ENCODE measurements at places on chromosomes 6 and 20.

DNA sequence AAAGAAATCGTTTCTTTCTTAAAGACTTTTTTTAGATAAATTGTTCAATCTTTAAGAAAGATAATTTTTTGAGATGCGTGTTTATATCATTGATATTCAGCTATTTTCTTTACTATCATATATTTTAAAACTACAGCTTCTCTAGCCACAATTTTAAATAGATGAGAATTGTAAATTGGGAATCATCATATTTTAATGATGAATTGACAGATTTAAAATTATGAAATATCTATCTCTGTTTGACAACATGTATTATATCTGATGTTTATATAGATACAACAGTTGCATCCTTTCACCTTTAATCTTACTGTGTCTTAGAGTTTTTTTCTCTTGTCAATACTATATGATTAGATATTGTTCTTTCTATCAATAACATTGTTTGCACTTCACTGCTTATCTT lies 762.3 kb upstream of the GJE1 start:
- DNase-seq: no peak

DNA sequence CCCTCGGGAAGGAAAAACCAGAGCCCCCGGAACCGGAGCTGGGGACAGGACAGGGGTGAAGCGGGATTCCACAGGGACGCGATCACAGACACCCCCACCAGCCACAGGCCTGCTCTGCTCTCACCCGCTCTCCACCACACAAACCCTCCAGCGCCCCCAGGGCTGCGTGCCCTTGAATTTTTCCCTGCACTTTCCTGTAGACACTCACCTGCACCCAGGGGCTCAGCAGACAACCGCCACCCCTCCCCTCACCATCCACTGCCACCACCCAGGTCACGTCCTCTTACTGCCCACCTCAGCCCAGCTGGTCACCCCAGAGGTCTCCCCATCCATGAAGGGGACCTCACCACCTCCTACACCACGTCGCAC lies 631 bp downstream of the ULBP2 start:
- DNase-seq: no peak

DNA sequence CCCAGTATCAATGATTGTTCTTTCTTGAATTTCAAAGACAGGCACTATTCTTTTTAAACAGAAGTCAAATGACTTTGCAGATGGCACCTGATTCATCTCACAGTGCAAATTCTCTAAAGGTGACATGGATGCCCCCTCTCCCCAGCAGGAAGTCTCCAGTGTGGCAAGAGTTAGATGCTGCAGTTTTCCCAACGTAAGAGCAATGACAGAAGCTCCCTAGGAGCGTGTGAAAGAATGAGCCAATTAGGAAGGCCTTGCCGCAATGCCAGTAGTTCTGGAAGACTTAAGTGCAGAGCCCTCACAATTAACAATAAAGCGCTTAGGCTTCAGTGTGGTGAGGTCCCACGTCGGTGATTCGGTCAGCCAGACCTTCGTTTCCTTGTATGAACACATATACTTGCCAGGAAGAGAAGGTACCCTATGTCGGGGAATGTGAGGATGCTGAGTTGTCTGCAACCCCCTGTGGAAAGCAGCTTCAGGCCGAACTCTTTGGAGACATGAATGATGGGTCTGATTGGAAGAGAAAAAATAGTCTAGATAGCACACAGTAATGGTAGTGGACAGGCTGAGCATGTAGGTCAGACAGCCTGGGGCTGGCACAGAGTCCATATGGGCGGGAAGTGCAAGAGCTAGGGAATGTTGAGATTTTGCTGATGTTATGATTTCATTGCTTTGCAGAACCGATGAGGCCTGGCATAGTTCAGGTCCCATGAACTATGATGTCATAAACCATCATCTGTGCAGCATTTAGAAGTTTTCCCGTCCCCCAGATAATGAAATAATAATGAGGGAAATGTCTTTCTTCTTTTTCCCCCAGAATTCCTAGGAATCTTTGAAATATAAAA lies 132.6 kb downstream of the PHACTR1 start:
- DNase-seq: no peak

DNA sequence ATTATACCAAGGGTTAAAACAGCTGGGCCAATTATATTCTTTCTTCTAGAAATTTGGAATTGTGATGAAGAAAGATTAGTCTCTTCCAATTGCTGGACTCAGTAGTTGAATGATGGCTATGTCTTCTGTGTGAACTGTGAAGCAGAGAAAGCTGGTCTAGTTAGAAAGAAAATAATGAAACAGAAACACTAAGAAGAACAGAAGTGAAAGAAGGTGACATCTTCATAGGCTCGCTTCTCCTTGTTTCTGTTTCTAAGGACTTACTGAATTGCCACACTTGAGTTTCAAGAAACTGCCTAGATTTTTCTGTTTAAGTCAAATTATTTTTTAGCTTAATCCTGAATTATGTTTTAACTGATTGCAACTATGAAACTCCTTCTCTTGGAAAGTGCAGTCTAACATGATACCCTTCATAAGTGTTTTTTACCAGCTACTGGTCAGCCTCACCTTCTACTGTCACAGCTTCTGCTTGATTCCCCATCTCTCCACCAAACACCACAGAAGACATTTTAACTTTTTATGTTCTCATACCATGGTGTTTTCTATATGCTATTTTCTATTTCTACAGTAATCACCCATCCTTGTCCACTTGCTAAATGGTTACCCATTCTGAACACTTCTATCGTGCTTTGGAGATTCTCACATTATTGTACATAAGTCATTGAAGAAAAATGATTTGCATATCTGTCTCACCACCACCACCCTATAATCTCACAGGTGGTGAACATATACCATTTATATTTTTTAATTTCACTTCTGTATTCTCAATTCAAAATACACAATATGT lies 268.8 kb downstream of the GRIK2 start:
- DNase-seq: no peak

GRCh38 chr6:39330476-39330875 lies 8.0 kb upstream of the KCNK16 start:
- no peak for DNase-seq

DNA sequence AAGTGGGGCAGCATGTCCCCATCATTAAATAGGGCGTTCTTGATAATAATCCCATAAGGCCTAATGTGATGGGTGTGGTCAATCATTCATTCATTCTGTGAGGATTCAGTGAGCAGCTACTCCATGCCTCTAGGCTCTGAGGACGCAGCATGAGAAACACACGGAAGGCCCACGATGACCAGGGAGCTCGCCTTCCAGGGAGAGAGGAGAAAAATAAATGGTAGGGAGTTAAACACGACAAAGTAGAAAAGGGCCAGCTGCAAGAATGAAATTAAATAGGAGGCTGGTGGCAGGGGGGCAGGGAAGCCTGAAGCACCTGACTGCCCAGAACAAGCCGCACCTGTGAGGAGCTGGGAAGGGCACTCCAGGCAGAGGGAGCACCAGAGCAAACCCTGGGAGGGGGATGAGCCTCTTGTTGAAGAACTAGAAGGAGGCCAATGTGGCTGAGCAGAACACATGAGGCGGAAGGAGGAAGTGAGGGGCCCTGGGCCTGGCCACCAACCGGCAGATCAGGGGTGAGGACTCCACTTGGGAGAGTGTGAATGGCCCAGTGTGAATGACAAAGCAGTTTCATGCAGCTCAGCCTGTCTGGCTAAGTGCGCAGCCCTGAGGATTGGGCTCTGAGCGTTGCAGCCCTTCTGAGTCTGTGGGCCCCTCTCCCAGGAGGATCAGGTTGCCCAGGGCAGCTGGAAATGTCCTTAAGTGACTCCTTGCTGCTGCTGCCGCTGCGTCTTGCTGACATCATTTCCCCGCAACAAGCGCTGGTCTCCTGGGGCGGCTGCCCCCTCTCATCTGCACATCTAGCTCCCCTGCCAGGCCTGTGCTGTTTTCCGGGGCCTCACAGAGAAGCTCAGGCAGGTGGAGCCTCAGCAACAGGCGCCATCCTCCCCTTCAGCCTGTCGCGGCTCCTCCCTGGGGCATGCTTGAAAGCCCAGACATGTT lies 99.9 kb downstream of the CDH26 start:
- DNase-seq: no peak

DNA sequence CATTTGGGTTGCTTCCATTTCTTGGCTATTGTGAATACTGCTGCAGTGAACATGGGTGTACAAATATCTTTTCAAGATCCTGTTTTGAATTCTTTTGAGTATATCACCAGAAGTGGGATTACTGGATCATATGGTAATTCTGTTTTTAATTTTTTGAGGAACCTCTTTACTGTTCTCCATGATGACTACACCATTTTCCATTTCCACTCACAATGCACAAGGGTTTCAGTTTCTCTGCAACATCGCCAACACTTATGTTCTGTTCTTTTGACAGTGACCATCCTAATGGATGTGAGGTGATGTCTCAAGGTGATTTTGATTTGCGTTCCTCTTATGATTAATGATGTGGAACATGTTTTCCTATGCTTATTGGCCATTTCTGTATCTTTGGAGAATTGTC lies 214.4 kb upstream of the ZFP64 start:
- no peak for DNase-seq

DNA sequence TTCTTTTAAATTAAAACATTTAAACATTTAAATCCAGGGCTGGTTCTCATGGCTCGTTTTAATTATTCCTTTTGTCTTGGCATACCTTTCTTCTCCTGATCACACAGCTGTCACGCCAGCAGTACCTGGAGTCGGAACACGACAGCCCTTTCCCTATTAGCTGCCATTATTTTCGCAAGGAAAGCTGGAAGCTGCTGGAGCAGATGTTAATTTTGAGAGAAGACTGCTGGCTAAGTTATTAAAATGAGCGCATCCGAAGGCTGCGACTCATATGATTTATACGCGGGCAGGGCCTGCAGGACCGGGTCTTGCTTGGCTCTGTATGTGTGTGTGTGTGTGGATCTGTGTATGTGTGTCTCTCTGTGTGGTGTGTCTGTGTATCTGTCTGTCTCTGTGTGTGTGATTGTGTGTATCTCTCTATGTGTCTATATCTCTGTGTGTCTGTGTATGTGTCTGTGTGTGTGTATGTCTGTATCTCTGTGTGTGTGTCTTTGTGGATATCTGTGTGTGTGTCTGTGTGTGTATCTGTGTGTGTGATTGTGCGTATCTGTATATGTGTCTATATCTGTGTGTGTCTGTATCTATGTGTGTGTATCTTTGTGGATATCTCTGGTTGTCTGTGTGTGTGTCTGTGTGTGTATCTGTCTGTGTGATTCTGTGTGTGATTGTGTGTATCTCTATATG lies 191.5 kb downstream of the CDH4 start:
- no peak for DNase-seq
